ENCODE measurements at places on chromosomes 3 and 15.

- DNase-seq: no peak
Measured at GRCh38 chr15:56052395-56053045, 59.1 kb upstream of the NEDD4 start.

DNA sequence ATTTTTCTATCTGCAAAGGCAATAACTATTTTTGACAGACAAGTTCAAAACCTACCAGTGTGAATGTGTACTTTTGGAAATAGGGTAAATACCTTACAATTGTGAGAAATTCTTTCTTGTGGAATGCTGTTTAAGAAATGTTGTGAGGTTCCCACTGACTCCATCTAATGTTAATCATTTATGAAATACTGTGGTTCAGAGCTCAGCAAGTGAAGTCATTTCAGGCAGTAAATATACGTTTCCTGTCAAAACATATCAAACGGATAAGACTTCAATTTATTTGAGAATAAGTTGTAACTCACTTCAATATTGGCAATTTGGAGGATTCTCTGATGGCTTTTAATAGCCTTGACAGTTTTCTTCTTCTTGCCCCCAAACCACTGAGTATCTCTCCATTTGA, 16.4 kb downstream of the TAFA4 start:
- DNase-seq: no peak

GRCh38 chr15:48143856-48144255, 23.1 kb downstream of the SLC24A5 start:
- no peak for DNase-seq

DNA sequence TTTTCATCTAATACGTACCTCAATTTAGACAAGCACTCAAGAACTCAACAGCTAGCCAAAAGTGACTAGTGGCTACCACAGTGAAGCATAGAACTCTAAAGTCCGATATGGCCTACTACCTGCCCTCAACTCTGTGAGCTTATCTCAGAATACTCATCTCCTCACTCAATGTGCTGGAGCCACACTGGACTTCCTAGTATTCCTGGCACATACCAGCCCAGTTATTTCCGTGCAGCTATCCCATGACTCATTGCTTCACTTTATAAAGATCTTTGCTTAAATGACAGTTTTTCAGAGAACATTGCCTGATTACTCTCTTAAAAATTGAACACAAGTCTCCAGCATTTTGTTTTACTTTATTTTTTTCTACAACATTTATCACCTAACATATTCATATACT, 524.7 kb downstream of the PYDC2 start:
- no peak for DNase-seq

- no peak for DNase-seq
Measured at GRCh38 chr15:42024303-42024702, 3.5 kb upstream of the PLA2G4E start.

DNA sequence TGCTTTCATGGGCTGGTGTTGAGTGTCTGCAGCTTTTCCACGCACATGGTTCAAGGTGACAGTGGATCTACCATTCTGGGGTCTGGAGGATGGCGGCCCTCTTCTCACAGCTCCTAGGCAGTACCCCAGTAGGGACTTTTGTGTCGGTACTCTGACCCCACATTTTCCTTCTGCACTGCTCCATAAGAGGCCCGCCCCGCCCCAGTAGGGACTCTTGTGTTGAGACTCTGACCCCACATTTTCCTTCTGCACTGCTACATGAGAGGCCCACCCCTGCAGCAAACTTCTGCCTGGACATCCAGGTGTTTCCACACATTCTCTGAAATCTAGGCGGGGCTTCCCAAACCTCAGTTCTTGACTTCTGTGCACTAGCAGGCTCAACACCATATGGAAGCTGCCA, 383.4 kb upstream of the MEIS2 start:
- DNase-seq: no peak

DNA sequence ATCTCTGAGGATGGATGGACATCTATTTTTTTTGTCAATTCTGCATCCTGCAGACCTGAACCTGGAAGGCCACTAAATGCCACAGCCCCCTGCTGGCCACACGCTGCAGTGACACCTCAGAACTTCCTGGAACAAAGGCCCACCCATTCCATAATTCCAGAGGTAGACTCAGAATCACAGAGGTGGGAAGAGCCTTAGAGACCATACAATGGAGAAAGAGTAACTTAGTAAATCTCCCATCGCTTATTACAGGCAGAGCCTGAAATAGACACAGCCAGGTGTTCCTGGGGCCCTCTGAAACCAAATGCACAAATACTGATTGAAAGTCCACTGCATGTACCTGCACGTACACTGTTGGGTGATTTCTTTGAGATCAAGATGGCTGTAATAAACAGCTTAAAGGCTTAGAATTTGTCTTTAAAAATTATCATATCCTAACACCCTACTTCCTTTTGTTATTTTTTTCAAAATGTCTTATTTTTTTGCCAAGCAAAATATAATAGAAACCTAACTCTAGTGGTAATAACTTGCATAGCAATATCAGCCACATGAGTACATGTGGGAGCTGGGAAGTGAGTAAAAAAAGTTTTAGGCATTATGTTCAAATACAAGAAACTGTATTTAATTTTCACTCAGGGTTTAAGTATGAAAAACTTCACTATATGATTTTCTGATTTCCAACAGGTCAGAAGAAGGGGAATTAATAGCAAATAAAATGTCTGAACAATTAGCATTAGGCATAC, 62.7 kb downstream of the EOMES start:
- DNase-seq: peak; percentile 16

GRCh38 chr3:38969317-38970235, 82.2 kb downstream of the SCN11A start:
- no peak for DNase-seq

DNA sequence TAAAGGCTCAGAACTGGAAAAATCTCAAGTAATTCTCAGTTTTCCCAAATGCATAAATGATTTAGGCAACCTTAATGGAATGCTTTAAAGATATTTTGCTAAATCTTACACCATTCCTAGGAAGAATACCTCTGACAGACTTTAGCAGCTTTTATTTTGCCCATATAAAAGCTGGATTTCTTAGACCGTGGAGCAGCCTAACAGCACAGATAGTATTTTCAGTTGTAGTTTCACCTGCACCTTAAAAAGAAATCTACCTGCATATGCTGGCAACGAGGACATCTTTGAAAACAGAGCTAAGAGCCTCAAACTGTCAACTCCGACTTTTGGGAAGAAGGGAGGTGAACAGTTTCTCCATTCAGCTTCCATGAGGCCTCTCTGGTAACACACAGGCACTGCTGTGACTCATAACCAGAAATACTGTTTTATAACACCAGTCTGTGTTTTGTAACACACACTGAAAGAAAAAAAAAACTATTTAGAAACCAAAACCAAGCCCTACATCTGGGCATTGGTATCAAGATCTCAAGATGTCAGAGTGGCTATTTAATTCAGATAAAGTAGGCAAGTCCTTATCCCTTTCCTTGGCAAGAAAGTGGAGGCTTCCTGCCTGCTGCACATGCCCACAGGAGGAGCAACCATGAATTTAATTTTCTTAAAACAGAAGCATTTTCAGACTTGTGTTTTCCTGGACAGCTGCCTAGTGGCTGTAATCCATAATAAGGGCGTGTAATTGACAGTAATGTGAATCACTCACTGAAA, 181.5 kb upstream of the ICE2 start:
- no peak for DNase-seq

GRCh38 chr3:163328680-163329079, 1749.6 kb downstream of the SI start:
- no peak for DNase-seq

DNA sequence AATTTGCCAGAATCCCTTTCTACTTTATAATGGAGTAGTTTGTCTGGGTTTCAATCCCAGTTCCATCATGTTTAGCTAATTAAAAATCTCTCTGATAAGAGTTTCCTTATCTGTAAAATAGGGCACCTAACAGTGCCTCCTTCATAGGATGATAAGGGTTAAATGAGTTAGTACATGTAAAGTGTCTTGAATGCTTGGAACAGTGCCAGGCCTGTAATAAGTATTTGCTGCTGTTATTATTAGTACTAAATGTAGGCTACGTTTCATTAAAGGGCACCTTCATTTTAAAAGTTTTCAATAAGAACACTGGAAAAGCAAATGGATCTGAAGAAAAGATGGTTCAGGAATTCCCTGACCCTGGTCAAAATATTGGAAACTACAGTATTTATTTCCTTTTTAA, 11.8 kb upstream of the SLC2A2 start:
- DNase-seq: no peak

DNA sequence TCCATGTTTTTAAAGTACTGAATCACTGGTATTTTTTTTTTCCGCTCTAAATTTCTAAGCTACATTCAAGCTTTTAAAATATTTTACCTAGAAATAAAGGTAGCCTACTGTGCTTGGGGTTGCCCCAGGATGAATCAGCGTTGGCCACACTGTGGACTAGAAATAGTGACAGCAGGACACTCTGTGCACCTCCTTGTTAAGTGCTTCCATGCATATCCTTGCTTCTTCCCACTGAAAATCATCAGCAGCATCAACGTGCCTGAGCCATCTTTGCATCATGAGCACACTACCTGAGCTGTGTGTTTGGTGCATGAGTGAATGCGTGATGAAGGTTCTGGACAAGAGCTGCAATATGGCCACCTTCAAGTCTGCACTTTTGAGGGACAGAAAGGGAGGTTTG, 142.0 kb upstream of the SLC2A2 start:
- no peak for DNase-seq

GRCh38 chr15:43871835-43872234, 45.0 kb downstream of the WDR76 start:
- no peak for DNase-seq

DNA sequence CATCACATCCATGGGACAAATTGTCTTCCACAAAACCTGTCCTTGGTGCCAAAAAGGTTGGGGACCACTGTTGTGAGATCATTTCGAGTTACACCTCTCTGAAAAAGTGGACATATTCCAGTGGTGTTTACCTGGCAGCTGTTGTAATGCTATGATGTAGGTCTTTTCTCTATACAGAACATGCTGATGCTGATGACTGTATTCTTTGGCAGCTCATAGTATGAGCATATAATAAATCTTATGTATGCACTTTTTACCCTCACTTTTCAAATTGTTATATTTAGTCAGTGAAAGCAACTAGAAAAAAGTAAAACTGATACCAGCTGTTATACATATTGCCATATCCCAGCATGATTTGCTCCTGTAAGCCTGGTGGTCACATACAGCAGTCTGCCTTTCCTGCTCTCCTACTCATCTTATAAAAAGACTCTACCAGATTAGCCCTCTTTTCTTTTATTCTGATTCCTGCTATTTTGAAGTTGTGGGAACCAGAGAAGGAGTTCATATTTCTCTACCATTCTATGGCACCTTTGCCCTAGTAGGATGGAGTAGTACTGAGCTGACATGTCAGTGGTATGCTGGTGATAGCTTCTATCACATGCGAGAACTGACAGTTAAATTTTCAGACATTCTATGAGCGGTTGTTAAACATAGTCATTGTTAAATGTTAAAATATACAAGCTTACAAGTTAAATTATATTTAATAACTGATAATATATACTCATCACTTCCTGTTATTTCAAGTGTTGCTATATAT, 128.7 kb downstream of the FNDC3B start:
- no peak for DNase-seq

- no peak for DNase-seq
Measured at GRCh38 chr3:134311693-134312071, 61.0 kb upstream of the RYK start.

DNA sequence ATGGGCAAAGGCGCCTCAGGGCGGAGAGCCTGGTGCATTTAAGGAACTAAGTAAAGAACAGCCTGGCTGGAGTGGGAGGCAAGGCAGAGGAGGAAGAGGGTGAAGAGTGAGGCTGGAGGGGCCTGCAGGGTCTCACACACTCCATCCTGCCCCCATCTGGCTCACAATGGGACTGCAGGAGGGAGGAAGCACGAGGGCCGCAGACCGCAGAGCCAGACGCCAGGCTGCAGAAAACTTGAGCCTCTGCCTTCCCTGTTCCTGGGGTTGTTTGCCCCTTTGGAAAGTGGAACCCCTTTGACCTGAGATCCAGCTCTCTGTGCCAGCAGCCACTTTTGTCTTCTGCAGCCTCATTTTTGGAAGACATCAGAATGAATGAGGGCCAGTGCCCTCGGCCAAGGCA, 138.0 kb downstream of the SRGAP3 start:
- DNase-seq: no peak

GRCh38 chr3:192841428-192841827, 76.2 kb downstream of the MB21D2 start:
- DNase-seq: no peak

GRCh38 chr3:107884719-107885460, 205.9 kb downstream of the CD47 start:
- no peak for DNase-seq

DNA sequence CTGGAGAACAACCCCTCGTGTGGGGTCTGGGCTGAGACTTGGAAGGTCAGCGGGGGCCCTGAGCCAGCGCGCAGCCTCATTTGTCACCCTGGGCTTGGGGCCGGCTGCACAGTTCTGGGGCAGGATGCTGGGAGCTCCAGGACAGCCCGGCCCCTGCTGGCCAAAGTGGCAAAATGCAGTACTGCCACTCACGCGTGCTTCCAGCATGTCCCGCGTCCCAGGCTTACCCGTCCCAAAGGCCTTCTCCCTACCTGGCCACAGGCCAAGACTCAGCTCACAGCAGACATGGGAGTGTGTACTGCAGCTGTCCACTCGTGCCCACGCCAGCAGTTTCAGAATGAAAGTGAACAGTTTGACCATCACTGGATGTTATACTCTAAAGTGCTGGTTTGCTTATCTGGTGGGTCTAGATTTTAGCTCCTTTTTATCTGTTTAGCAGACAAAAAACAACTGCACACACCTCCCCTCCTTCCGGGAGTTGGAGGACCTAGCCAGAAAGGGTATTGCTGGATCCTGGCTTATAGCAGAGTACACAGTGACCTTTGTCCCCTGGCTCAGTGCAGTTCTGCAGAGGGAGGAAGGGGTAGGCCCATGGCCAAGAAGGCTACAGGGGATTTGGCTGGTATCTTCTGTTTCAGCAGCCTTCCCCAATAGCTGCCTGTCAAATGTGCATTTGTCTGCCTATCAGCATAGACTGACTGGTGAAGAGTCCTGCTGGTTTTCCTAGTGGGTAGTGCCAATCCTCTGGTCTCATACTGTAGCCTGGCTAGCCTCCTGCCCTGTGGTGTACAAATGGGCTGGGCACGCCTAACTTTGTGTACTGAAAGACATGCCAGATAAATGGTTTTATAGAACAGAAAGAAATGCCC, 23.2 kb upstream of the IP6K2 start:
- DNase-seq: peak; percentile 47

- no peak for DNase-seq
Measured at GRCh38 chr15:52392008-52392687, 96.5 kb upstream of the MYO5C start.

- no peak for DNase-seq
Measured at GRCh38 chr3:177764377-177764912, 567.2 kb upstream of the TBL1XR1 start.
